ENCODE measurements at places on chromosomes 7 and 10.

DNA sequence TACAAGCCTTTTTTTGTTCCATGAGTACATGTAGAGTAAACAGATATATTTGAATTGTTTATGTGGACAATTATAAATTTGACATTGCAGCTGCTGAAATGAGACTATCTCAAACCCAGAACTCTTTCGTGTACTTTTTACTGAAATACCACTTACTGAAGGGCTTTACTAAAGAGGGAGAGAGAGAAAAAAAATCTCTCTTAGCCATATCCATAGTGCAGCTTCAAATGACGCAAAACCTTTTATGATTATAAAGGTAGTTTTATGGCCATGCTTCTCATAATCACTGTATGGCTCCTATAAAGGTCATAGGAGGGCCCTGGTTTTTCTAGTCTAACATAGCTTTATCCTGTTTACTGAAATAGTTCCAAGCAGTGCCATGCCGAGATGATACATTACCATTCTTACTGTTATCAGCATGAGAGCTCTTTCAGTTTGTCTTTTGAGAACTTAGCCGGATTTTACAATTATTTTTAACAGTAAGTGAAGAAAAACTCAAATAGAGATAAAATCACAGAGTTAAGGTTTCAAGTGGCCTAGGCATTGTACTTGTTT is 35.1 kb downstream of the KCND2 start:
- DNase-seq: no peak

GRCh38 chr10:131221632-131222277 is 89.8 kb downstream of the TCERG1L start:
- no peak for DNase-seq

DNA sequence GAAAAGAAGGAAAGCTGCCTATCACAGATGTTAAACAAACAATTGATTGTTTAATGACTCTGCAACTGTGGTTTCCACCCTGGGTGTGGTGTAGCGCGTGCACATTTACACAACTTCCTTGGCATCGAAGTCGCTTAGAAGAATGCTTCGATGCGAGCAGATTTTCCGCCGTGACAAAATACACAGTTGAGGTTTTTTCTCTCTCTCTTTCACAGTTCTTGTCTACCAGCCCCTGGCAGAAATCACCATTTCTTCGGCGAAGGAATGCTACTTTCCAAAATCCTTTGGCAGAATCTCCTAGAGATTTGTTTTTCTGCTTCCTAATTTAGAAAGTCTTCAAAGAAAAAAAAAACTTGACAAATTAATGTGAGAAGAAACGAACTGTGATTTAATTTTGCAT is 70.7 kb upstream of the C1QL3 start:
- DNase-seq: no peak

GRCh38 chr10:31318854-31319601 is at the start of gene ZEB1:
ZEB1 (plus strand) TSS chr10:31319216; CDS start chr10:31319235, 19 bp downstream.
- DNase-seq: peak; percentile 94

DNA sequence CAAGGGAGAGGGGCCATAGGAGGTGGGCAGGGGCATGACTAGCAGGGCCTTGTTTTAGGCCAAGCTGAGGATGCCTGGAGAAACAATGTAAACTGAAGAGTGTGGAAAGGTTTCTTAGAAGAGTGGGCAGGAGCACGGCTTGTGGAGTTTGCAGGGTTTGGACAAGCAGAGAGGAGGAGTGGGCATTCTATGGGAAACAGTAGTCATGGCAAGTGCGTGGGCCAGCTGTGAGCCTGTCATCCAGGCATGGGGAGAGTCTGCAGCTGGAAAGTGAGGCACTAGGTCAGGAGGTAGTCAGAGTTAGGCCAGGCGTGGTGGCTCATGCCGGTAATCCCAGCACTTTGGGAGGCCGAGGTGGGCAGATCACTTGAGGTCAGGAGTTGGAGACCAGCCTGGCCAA is 130.1 kb downstream of the SH3PXD2A start:
- no peak for DNase-seq

DNA sequence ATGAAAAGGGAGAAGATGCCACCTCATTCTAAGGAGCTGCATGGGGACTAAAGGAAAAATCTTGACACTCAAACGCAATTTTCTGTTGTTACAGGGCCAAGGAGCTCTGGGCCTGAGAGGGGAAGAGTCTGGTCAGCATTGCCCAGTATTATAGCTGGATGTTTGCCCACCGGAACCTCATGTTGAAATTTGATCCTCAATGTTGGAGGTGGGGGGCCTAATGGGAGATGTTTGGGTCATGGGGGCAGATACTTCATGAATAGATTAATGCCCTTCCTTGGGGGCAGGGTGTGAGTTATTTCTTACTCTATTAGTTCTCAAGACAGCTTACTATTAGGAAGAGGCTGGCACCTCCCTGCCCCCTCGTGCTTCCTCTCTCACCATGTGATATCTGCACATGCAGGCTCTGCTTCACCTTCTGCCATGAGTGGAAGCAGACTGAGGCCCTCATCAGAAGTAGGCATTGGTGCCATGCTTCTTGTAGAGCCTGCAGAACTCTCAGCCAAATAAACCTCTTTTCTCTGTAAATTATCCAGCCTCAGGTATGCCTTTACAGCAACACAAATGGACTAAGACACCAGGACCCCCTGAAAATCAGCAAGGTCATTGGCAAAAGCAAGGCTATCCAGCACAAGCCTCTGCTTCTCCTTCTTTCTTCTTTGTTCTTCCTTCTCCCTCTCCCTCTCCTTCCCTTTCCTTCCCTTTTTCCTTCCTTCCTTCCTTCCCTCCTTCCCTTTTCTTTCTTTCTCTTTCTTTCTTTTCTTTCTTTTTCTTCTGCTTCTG is 15.1 kb downstream of the GCK start:
- no peak for DNase-seq

DNA sequence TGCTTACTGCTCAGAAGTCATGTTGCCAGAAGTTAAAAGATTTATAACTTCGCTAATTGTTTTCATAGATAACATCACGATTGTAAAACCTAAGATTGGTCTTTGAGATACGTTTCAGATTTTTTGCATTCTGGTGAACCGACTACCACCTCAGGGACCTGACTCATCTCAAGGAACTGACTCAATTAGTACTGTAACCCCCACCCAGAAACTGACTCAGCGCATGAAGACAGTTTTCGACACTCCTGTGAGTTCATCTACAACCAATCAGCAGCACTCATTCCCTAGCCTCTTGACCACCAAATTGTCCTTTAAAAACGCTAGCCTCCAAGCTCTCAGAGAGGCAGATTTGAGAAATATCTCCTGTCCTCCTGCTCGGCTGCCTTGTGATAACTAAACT is 72.3 kb downstream of the ELMO1 start:
- DNase-seq: no peak

DNA sequence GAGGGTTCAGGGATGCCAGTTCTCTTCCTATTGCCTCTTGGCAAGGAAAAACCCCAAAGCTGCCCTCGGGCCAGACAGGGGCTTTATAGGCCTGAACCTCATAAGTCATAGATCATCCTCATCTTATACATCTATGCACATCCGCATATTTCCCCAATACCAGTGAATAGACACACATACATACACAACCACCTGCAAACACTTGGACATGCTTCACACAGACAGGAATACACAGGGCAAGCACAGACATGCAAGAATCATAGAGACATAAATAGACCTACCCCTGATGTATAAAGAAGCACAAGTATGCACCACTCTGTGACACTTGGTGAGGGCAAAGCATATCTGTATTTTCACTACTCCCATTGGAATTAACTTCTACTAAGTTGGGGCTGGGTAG is 30.7 kb downstream of the MBL2 start:
- no peak for DNase-seq

DNA sequence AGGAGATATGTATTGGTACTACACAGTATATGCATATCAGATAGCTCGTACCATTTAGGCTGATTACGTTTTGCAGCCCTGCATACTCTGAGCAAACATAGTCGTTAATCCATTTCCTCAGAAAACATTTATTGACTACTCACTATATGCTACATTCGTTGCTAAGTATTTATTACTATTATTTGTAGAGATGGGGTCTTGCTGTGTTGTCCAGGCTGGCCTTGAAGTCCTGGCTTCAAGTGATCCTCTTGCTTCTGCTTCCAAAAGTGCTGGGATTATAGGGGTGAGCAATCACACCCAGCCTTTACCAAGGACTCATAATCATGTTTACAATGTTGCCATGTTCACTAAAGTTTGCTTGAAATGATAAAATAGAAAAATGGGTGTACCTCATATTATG is 174.7 kb downstream of the ARL4A start:
- no peak for DNase-seq

- no peak for DNase-seq
Observed at GRCh38 chr10:133067149-133068105, 20.3 kb upstream of the ADGRA1 start.

GRCh38 chr10:102645388-102645740 is 1.1 kb downstream of the TRIM8 start:
- peak; percentile 23 for DNase-seq

DNA sequence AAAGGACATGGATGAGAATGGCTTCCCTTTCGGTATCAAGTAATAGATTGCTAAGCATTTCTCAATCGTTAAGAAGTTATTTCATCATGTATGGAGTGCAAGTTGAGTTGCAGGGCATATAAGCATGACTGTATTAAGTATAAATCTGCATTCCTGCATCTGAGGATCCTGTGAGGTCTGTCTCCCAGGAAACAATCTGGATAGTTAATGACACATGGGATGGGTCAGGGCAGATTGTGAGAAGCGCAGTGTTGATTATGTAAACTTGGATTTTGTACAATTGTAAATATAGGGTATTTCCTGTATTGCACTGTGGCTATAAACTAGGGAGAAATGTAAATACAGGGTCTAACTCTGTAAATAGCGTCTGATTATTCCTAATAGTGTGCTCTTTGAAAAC is 102.6 kb downstream of the PLXDC2 start:
- DNase-seq: no peak

GRCh38 chr10:79385392-79385795 is 38.1 kb downstream of the PPIF start:
- DNase-seq: no peak

GRCh38 chr7:27999829-28000228 is 180.8 kb downstream of the JAZF1 start:
- DNase-seq: no peak

DNA sequence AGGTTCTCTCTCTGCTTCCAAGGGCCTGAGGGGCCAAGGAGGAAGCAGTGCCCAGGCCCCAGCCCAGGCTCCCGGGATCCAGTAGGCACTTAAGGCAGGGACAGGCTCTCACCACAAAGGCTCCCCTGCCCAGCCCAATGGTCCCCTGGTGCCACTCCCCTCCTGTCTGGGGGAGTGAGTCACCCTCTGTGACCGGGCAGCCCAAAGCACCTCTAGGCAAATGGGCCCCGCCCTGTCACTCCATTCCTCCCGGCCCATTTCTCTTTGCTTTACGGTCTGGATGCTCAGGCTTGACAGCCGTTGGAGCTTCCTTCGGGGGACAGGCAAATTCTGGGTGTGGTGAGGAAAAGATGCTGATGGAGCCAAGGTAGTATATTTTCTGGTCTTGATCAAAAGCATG is at the start of gene CALHM3:
Gene CALHM3, minus strand, starts transcription at position 106 of the 400 bp plus-strand sequence. CDS start 208 bp downstream, outside the sequence.
- DNase-seq: no peak

- DNase-seq: no peak
Observed at GRCh38 chr7:128879939-128880746, 17.5 kb downstream of the ATP6V1F start.

GRCh38 chr7:142321391-142321790 is 63.5 kb upstream of the PRSS58 start:
- no peak for DNase-seq

DNA sequence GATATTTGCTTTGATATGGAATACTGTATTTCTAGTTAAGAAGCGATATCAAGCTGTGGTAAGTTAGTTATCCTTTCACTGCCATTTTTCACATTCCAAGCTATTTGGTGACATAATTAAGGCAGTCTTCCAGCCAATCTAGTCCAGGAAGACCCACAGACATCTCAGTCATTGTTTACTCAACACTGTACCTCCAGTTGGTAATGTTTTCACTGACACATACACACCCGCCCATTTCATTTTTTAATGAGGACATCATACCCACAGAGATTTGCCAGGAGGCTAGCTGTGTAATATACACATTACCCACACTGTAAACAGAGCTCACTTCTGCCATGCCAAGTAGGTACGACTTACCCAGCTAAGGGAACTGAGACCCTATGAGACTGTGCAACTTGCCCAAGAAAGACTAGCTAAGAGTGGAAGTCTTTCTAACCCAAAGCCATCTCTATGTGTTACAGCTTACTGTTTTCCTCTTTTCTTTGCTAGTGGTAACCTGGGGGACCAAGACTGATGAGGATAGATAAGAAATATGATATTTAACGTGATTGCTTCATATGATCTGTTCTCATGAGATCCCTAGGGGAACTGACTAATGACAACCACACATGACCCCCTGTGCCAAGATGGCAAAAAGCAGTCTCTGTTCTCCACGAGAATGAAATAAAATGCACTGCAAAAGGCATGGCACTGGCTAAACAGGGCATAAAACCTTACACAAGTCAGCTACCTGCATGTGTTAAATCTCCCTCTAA is 179.0 kb downstream of the DGKI start:
- DNase-seq: no peak

DNA sequence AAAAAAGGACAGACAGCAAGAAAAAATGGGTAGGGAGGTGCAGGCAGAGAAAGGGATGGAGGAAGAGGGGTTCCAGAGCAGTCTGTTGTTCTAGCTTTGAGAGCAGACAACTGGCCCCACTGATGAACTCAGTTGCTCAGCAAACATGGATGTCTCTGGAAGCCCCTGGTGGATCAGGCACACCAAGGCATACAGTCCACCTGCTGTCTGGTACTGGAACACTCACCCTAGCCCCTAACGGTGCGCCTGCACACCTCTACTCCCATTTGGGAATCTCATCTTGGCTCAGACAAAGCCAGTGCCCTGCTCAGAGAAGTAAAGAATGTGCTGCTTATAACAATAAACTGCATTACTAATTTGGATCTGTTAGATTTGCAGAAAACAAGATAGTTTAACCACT is 7.7 kb downstream of the MACROH2A2 start:
- no peak for DNase-seq

DNA sequence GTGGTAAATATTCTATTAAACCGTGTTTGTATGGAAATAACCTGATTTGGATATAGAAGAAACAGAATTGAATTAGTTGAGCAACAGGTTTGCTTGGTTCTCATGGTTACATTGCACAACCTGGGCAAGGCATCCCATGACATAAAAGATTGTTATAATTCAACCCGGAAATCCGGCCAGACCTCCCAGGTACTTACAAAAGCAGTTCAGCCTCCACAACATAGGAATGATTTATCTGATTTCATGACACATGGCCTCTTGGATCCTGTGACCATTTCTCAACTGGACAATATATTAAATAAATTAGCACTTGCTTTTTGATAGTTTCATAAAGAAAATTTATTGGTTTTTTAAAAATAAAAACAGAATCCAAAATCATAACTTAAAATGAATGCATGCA is 55.1 kb upstream of the PTPN12 start:
- DNase-seq: no peak

- DNase-seq: no peak
Observed at GRCh38 chr7:3140834-3141233, 97.2 kb upstream of the CARD11 start.

DNA sequence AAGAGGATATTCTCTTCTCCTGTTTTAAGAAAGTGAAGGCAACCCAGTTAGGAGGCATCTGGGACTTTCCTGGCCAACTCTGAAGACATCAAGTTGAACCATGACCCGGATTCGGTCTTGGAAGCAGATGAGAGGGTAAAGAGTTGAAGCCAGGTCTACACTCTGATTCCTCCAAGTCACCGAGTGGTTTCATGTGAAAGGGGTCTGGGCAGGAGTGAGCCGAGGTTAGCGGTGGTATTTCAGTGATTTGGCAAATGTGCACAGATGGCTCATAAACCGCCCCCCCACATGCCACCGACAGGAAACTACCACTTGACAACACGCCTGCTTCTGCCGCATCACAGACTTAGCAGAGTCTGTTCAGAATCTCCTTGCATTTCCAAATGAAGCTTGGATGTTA is 11.4 kb upstream of the REPIN1 start:
- DNase-seq: peak; percentile 75

Measured in activated CD4-positive, alpha-beta T cell treated with anti-CD3 and anti-CD28 coated beads for 4 hours (primary cell).